ENCODE measurements at places on chromosomes 6 and 20.
A peak's percentile ranks its signal among the peaks of the same experiment; 100 is the strongest.

GRCh38 chr6:141152951-141153350 lies 979.8 kb upstream of the GJE1 start:
- DNase-seq, result peak; percentile 9

DNA sequence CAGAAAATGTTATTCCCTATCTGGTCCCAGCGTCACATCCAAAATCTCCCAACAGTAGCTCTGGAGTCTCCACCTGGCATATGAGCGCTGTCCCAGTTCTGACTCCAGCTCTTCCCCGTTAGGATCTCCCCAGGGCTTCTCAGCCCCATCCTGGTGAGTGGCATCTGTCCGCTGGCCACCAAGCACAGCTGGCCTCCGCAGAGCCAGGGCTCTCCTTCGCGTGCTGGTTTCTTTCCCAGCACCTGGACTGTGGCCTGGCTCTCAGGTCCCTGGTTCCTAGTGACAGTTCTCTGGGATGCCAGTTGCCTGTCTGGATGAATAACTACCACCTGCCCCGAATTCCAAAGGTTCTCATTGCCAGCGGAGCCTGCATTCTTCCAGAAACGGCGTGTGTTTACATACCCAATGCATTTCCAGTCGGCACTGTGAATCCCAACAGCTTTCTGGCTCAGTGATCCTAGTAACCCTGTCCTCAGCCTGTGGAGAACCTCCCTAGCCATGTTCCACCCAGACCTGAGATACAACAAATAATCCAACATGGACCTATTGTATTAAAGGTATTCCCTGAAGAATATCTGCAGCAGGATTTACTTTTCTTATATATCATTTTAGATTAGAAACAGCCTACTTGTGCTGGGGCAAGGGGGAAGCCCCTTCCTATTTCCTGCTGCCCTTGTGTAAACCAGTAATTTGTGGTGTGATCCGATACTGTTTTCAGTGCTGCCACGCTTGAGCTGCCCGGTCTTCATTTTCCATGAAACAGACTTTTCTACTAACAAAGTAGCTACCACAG lies 69.9 kb upstream of the PDE10A start:
- no peak for DNase-seq

DNA sequence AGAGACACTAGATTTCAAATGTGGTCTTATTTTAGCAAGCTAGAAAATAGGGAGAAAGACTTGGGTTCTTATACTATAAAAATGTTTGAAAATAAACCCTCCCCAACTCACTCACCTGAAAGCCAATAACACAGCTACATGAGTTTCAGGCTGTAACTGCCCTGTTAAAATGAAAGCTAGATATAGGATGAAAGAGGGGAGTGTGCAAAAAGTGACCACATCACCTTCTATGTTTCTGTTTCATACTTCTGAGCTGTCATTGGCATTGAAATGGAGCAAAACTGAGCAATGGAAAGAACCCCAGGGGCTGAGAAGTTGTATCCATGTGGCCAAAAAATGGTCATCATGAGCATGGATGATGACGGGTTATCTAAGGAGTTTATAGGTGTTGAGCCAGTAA lies 148.1 kb upstream of the TENT5A start:
- no peak for DNase-seq

DNA sequence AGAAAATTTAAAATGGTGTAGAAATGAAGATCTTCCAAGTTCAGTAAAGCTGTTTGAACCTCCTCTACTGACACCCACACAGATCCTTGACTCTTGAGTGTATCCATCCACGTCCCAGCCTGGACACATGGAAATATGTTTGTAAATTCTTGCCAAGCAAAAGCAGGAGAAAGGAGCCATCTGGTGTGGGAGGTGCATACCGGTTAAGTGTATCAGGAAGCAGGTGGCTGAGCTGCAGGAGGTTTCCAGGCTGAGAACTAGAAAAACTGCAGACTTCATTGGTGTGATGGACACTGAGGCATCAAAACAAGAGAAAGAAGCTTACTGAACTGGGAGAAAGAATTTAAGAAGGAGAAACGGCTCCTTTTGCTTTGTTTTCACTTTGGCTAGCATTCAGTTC lies 229.9 kb upstream of the GRIK2 start:
- DNase-seq, result peak; percentile 8

DNA sequence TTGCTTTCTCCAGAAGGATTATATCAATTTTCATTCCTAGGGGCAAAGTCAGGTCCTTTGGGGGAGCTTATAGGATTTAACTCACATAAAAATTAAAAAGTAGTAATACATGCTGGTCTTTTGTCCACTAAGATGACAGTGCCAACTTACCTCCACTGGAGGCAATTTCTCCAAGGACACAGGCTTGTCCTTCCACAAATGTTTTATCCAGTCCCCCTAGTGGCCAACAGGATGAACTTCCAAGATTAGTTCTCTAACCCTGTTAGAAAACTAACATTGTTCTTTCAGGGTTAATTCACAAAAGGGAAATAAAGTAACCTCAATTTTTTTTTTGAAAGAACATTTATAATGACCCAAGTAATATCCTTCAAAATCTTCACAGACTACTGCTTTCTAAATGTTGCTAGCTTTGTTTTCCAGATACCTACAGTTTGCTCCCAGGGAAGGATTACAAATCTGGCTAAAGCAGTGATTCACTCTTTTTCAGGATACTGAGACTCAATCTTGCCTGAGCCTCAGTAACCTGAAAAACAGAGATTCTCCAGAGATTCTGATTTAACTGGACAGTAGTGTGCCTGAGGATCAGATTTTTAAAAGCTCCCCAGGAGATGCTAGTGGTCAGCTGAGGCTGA lies 31.7 kb upstream of the UBR2 start:
- DNase-seq, result peak; percentile 70

- no peak for DNase-seq
These were observed 52.2 kb upstream of the TTPAL start for GRCh38 chr20:44423480-44423879.

DNA sequence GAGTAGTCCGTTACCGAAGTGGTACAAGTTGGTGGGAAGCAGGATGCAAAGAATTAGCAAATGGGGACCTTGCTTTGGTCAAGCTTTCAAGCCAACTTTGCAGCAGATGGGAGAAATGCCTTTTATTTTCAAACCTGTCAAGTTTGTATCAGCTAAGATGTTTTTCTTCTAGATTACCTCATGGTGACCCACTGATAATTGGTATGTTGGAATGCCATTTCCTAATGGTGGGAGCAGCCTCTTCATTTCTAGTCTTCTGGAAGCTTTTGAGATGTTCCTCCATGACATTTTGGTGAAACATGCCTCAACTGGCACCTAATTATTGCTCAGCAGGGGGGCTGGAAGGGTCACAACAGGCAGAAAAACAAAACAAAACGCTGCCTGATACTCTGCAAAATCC lies 43.7 kb downstream of the ADNP start:
- DNase-seq, result no peak

DNA sequence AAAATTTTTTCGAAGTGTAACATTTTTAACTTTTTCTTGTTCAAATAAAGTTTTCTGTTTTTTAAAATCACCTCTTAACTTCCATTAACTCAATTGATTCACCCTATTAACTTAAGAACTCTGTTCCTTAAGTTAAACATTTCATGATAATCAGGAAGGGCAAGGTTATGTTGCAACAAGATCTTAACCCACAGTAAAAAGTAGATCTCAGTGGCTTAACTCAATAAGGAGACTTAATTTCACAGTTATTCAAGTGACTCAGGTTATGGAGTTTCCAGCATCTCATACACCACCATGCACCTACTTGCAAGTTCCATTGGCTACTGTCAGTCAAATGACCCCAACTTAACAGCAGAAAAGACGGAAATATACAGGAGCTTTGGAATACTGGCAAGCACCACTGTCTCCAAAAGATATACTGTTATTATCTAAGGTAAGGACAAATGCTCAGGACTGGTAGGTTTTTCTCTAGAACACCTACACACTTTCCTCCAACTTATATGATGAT lies 11.2 kb downstream of the HLA-DQB1 start:
- no peak for DNase-seq

DNA sequence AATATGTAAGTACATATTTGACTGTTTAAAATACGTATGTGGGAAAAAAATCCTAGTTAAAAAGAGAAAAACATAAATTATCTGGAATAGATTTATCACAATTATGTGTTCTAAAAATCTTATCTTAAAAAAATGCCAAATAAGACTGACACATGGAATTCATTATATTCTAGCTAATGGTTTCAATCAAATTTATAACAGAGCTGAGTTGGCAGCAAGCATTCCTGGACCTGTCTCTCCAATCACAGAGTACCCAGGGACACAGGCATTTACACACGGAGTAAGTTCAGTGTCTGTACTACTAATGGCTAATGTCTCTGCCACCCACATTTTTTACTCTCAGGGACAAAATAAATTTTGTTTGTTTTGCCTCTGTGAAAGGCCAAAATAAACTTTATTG lies 122.3 kb downstream of the RPS12 start:
- DNase-seq, result no peak

- no peak for DNase-seq
These were observed 25.9 kb downstream of the TRAF3IP2 start for GRCh38 chr6:111579816-111580215.

GRCh38 chr6:155126727-155127439 lies 131.8 kb downstream of the TIAM2 start:
- peak; percentile 87 for DNase-seq

- DNase-seq, result no peak
These were observed 10.7 kb upstream of the SLC17A1 start for GRCh38 chr6:25842526-25842925.

DNA sequence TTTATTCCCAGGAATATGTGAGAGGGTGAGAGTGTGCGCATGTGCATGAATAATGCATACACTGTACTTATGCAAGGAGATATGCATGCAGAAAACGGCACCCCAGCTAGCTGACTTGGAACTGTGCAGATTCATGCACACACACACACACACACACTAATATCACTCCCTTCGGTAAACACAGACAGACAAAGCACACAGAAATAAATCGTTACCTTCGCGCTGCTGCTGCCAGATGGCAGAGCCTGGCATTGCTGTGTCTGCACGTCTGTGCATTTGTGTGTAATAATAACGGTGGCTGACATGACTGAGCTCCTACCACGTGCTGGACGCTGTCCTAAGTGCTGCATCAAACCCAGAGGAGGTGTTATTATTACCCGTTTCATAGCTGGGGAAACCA lies 36.8 kb downstream of the PREX1 start:
- DNase-seq, result peak; percentile 55

DNA sequence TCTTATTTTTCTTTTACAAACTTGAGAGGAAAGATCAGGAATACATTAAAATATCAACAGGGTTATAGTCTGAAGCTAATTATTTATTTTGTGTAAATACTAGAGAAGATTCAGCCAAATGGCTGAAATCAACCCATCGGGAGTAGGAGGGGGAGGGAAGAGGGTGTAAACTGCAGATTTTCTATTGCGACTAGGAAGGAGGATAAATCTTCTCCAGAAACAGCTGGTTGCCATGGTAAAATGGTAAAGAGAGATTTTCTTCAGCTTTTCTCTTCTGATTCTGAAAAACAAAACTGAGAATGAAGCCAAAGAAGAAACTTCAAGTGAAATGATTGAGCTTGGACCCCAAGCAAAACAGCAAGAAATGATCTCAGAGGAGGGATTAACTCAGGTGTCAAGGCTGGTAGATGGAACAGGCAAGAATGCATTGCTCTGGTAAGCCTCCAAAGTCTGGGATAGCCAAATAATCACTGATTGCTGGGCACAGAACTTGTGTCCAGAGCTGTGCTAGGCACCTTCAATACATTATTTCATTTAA lies 193.5 kb upstream of the SPTLC3 start:
- DNase-seq, result no peak

GRCh38 chr6:22925304-22925835 lies 356.0 kb downstream of the HDGFL1 start:
- no peak for DNase-seq

DNA sequence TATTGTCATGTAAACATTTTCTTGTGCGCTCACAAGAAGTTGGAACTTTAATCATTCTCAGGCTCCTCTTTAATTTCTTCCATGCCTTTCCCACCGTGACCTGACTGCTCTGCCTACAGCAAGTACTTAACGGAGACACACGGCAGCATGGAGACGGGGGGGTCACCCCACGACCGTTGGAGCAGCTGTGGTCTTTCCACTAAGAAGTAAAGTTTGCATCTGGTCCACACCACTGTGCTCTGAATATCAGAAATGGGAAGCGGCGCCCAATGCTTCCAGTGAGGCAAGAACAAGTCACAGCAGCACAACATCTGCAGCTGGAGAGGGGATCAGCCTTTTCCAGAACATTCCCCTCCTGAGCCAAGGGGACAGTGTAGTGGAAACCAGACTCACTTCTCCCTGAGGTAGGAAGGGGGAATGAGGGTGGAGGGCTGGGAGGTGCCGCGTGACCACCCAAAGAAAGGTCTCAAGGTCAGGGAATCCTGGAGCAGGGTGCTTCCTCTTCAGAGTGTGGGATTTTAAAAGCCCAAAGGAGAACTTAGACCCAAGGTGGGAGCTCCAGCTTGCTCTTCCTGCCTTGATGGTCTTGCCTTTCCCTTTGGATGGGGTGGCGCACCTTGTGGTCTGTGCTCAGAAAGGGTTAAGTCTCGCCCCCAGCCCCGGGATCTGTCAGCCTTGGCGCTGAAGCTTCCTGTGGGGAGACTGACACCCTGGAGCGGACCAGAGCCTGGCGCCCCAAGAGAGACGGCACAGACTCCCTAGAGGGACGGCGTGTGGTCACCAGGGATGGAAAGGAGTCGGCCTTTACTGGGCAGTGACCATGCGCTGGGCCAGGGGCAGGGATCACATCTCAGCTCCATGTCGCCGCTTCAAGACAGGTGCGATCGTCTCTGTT lies 25.6 kb upstream of the SMOC2 start:
- DNase-seq, result no peak

- DNase-seq, result no peak
These were observed 247.2 kb downstream of the LAMA2 start for GRCh38 chr6:129130106-129130505.

DNA sequence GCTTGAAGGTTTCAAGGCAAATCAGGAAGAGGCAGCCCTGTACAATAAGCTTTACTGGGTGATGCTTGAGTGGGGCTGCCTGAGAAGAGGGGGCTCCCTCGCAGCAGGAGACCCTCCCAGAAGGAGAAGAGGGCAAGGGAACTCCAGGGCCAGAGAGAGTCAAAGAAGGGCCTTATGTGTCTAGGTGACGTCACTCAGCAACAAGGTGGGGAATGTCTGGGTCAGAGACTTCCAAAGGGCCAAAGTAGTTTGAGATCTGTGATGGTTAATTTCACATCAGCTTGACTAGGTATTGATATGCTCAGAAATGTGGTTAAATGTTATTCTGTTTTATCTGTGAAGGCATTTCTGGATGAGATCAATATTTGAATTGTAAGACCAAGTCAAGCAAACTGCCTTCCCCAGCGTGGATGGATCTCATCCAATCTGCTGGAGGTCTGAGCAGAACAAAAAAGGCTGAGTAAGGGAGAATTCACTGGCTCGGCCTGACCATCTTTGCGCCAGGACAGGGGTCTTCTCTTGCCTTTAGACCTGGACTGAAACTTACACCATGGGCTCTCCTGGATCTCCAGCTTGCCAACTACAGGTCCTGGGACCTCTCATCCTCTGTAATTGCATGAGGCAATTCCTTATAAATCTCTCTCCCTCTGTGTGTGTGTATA lies 35.9 kb downstream of the MAS1 start:
- no peak for DNase-seq

DNA sequence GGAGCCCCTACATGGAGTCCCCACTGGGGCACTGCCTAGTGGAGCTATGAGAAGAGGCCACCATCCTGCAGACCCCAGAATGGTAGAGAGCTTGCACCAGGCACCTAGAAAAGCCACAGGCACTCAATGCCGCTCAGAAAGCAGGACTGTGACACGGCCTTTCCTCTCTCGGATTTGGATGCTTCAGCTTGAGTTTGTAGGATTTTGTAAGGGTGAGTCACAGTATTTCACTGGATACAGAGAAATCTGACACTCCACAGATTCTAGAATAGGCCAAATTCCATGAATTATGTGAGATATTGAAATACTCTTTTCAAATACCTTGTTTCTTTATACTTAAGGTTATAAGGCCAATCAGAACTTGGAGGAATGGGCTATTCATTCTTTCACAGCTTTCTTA lies 424.5 kb downstream of the HTR1B start:
- DNase-seq, result peak; percentile 78
